ENCODE measurements at places on chromosomes 4 and X. TPM values are rescaled to one million over a fixed set of nuclear protein-coding genes. Genes with fewer than 3 reads are reported as not detected.

GRCh38 chr4:106993827-106994226 lies 42.3 kb downstream of the DKK2 start:
- H3K36me3 ChIP-seq: peaks cover 10% of the 10 kb centered on the region
- H3K27me3 ChIP-seq: no peaks in the 10 kb centered on the region
- no peak overlapping the region for H3K27ac ChIP-seq
- DNase-seq: no peak
- no peak overlapping the region for H3K4me3 ChIP-seq

- DNase-seq: no peak
- H3K4me1 ChIP-seq: peaks cover 7% of the 10 kb centered on the region
- no peaks in the 10 kb centered on the region for H3K27me3 ChIP-seq
- no peaks in the 10 kb centered on the region for H3K36me3 ChIP-seq
- no peak overlapping the region for H3K4me3 ChIP-seq
These were observed 6.1 kb upstream of the CUL4B start for GRCh38 chrX:120566817-120567216.

GRCh38 chr4:80232707-80233370 lies 33.6 kb upstream of the FGF5 start:
- no peak overlapping the region for H3K27ac ChIP-seq
- peaks cover 30% of the 10 kb centered on the region for H3K4me1 ChIP-seq
- no peaks in the 10 kb centered on the region for H3K36me3 ChIP-seq
- no peak overlapping the region for H3K4me3 ChIP-seq
- no peaks in the 10 kb centered on the region for H3K27me3 ChIP-seq

AKAP4 gene
- not detected for total RNA-seq

PTPN13 gene
- total RNA-seq: 38.0 TPM

SPANXN3 gene
- not detected for total RNA-seq

Measured in chondrocyte (in vitro differentiated cells).